T-helper 1 cell (primary cell): ENCODE measurements at places on chromosomes 11 and 22.
A peak's percentile ranks its signal among the peaks of the same experiment; 100 is the strongest.

DNA sequence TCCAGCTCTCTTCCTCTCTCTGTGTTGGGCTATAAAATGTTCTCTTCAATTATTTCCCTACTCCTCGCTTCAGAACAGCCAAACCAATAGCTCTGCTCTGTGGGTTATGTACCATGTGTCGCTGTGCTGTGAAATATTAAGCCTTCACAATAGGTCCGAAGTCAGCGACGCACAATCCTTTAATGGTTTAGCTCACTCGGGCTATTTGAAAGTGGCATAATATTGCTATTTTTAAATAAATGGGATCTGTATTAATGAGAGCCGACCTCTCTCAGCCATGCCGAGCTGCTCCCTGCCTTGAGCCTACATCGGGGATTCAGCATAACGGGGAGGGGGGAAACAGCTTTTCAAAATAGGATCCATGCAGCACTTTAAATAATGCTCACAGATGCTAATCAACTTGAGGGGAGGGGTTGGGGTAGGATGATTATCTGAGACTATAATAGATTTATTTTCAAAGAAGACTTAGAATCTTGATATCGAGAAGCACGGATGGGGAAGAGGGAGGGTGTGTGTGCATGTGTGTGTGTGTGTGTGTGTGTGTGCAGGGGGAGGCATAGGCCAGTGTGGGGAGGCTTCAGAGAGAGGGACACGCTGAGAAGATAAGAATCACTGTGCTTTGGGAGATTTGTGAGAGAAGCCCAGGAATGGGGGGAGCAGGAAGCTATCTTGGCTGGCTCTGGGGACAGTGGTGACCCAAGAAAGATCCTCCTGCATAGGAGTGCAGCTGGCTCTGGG lies 271.5 kb downstream of the NXPE2 start:
- DNase-seq: no peak

DNA sequence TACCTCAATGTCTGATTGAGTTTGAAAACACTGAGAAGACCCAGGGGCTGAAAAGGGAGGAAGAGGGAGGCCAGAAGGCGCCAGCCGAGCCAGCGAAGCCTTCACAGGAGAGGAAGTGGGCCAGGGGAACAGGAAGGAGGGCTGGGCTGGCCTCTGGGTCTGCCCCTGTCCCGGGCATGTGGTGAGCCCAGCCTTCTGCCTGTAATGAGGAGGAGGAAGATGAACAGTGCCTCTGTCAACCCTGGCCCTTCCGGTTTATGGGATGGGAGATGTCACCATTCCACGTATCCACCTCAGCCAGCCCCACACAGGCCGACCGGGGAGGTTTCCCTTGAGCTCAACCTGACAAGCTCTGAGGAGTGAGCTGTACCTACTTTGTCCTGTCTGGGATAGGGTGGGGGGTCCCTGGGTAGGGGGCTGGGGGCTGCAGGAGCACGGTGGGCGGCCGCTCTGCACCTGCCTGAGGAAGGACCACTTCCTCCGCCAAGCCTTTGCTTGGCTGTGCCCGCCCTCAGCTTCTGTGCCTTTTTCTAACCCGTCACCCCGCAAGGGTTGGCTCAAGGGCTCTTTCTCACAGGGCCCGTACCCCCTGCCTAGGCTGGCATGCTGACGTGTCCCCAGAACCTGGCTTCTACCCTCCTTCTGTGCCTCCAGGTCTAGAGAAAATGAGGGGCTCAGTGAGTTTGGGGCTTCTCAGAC lies 2.0 kb downstream of the PARVG start:
- DNase-seq: peak; percentile 74

DNA sequence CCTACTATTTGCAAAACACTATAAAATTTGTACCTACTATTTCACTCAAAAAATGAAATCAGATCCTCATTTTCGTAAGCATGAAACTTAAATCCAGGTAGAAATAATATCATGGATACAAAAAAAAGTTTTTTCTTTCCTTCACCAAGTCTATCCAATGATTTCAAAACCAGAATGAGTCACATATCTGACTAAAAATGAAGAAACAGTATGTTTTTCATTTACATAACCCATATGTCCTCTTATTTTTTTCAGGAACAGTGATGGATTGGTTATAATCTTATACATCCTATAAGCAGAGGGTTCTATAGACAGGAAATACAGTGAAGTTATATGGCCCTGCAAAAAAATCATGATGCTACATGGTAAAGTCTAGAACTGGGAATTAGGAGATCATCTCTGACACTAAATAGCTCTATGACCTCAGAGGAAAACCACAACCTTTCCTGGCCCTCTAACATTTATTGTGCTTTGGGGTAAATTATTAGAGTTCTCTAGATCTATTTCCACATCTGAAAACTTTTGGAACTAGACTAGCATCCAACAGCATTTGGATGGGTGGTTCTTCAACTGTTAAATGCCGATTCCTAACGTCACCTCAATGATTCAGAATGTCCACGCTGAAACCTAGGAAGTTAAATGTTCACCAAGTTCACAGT lies 10.9 kb downstream of the MTMR2 start:
- no peak for DNase-seq

DNA sequence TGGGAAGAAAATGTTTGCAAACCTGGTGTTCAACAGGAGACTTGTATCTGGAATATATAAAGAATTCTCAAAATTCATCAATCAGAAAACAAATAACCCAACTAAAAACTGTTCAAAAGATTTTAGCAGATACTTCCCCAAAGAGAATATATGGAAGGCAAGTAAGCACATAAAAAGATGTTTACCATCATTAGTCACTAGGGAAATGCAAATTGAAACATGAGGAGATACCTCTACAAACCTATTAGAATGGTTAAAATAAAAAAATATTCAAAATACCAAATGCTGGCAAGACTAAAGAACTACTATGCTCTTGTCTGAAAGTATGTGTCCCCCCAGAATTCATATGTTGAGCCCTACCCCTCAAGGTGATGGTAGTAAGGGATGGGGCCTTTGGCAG lies 8.6 kb downstream of the EXPH5 start:
- no peak for DNase-seq

GRCh38 chr11:3939211-3939610 lies 83.7 kb downstream of the STIM1 start:
- DNase-seq: no peak

DNA sequence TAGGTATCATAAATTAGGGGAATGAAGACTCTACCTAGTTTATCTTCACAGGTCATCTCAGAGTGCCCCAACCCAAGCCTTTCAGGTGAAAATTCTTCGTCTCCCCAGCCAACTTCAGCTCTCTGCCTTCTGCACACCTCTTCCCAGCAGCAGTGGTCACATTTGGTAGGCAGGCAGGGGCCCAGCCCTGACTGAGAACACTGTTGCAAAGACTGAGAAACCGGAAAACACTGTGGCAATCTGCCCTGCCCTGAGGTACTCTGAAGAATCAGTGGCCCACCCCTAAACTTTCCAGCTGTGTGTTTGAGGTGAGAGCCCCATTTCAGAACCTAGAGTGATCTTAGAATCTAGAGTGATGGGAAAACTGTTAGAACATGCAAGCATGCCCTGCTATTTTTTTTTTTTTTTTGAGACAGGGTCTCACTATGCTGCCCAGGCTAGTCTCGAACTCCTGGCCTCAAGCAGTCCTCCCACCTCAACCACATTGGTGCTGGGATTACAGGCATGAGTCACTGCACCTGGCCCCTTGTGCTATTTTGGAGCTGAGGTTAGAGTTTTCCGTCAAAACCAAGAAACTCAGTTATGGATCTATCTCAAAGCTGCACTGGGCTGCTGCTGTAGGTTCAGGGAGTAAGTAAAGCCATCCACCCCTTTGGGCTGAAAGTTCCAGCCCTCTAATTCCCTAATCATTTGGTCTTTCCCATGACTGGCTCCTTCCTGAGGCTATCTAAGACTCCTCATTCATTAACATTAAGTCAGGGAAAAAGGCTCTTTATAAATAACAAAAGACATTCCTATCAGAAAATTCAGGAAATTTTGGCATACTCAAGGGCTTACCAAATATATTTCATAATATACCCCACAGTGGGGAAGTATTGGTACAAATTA lies 1.7 kb upstream of the LDHA start:
- no peak for DNase-seq

DNA sequence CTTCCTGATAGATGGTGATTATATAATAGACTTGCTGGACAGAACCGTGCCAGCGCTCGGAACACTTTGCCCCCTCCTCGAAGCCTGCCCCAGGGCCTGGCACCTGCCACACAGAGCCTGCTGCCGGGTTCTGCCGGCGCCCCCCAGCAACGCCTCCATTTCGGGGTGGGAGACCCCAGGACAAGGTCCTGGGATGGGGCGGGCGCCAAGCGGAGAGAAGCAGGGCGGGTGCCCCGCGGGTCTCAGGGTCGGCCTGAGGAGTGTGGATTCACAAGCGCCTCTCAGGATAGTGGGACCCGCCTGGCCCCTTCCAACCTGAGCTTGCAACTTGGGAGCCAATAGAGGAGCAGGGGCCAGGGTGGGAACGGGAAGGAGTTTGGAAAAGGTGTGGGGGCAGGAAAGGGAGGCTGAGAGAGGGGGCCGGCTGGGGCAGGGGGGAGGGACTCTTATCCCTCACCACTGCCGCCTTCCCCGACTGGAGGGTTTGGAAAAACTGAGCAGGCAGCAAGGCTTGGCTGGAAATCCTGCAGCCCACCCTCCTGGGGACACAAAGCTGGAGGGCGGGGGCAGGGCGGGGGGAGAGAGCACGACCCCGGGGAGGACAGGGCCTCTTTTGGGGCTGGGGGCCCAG lies 3.3 kb upstream of the BCL9L start:
- no peak for DNase-seq

DNA sequence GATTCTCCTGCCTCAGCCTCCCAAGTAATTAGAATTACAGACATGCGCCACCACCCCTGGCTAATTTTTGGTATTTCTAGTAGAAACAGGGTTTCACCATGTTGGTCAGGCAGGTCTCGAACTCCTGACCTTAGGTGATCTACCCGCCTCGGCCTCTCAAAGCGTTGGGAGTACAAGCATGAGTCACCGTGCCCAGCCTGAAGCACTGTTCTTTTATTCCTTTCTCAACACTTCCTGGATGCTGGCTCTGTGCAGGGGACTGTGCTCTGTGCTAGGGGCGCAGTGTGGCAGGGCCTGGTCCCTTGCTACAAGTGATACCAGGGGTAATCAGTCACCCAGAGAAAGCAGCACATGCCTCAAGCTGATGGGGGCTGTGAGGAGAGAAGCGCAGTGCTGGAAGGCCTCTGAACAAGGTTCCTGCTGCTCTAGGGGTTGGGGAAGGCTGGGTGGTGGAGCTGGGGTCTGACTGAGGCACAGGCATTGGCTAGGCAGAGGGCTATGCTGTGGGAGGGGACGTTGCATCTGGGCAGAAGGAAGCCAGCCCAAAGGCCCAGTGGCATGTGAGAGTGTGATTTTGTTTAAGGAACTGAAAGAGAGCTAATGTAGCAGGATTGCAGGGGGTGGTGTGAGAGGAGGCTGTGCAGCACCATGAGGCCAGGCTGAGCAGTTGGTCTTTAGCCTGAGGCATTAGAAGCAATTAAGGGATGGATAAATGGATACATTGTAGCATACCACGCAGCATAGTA lies 42.5 kb downstream of the CABIN1 start:
- no peak for DNase-seq

DNA sequence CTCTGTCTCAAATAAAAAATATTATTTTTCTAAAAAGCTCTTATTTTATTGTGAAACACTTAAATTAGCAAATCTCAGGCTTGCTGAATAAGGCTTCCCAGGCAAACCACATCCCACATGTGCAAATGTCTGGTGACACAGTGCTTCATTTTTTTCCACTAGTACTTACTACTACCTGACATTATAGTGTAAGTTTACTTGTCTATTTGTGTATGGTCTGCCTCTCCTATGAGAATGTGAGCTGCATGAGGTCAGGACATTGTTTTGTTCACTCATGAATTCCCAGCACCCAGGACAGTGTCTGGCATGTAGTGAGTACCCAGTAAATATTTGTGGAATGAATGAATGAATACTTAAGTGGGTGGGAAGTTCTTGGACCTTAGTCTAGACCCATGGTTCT lies 103.1 kb downstream of the PTPRJ start:
- no peak for DNase-seq

DNA sequence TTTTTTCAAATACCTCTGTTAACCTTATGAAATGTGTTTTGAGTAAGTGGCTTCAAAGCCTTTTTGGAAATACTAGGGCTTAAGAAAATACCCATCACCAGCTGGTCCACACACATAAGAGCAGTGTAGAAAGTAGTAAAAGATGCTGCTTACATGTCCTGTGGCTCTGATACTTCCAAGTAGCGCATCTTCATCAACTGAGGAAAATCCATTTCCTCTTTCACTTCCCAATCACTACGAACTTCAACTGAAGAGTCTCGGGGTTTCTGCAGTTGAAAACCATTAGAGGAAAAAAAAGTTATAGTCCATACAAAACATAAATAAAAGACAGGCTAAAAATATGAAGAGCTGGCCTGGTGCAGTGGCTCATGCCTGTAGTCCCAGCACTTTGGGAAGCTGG lies 8.5 kb downstream of the EIF3D start:
- no peak for DNase-seq

DNA sequence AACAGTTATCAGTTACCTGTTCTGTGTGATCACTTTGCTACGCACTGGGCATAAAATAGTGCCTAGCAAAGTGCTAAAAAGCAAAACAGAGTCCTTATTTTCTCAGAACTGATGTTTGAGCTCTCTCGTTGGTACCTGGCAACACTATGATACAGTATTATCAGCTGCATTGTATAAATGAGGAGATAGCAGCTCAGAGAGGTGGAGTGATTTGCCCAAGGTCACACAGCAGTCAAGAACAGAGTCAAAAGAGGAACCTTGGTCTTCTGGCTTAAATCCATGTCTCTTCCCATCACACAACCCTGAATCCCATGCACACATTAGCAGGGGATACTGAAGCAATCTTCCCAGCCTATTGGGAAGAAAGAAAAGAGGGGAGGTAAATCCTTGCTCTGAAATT lies 580.5 kb downstream of the SOX6 start:
- no peak for DNase-seq

GRCh38 chr11:71525938-71526495 lies 1.1 kb upstream of the KRTAP5-7 start:
- no peak for DNase-seq

DNA sequence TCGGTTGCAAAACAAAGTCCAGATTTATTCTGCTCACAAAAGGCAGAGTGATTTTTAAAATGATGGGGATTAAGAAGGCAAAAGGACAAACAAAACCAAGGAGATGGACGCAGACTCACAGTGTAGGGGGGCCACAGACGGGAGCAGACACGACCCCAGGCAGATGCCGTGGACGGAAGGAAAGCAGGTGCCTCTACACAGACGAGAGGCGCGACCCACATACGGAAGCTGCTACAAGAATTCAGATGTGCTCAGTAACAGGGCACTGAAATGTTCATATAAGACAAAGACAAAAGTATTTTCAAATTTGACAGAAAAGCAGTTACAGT lies 148.9 kb downstream of the BRD1 start:
- DNase-seq: no peak

DNA sequence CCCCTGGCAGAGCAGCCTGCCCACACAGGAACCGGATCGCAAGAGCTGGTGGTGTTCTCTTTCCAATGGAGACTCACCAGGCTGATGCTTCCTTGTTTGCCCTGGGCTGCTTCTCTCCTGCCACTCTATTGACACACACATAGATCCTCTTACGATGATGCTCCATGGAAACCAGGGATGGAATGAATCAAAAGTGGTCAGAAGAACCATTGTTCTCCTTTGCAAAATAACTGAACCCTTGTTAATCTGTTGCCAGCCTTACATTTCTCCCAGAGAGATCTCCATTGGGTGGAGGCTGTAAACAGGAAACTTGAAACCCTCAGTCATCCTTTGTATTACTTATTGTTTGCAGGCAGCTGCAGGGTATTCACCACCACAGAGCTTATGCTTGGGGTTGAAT lies 24.6 kb upstream of the LDLRAD3 start:
- no peak for DNase-seq

- DNase-seq: no peak
These were observed 9.7 kb upstream of the SOX10 start for GRCh38 chr22:37994049-37994448.

GRCh38 chr11:108643974-108644373 lies 20.9 kb upstream of the DDX10 start:
- no peak for DNase-seq
